ENCODE measurements at places on chromosomes 4 and X.
A peak's percentile ranks its signal among the peaks of the same experiment; 100 is the strongest.

DNA sequence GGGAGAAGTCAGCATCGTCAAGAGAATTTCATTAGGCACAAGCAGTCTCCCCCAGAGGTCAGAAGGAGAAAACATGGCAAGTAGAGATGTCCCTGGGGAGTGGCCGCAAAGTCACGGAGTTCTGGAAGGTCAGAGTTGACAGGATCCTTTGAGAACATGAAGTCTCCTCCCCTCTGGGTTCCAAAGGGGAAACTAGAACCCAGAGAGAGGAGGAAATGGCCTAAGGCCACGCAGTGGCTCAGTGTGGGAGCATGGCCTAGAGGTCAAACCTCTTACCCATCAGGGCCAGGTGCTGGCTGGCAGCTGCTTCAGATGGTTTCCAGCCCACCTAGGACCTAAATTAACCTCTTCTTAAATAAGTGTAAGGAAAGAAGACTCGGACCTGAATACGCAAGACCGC lies 884 bp downstream of the IDH3G start:
- no peak for DNase-seq

DNA sequence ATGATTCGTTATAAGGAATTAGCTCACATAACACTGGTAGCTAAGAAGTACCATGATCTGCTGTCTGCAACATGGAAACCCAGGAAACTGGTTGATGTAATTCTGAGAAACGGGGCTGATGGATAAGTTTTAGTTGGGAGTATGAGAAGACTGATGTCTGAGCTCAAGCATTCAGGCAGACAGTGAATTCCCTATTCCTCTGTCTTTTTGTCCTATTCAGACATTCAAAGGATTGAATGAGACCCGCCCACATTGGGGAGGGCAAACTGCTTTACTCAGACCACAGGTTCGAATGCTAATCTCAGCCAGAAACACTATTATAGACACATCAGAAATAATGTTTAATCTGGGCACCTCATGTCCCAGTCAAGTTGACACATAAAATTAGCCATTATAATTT lies 515.5 kb downstream of the STPG2 start:
- DNase-seq, result no peak

GRCh38 chrX:109841257-109841656 lies 108.2 kb upstream of the ACSL4 start:
- DNase-seq, result no peak

DNA sequence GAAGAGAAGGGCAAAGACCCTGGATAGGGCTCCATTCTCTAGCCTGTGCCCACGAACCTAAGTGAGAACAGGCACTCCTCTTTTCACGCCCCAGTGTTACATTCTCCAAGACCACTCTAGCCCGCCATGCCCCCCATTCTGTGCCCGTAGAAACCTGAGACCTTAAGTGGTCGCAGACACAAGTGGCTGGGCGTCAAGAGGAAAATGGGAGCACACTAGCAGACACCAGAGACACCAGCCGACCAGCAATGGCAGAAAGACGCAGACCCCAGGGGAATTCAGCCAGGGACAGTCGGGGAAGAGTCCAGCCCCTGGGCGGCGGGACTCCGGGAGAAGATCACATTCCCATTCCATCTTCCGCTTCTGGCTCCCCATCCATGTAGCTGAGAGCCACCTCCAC lies 2027.9 kb downstream of the PCDH7 start:
- no peak for DNase-seq

DNA sequence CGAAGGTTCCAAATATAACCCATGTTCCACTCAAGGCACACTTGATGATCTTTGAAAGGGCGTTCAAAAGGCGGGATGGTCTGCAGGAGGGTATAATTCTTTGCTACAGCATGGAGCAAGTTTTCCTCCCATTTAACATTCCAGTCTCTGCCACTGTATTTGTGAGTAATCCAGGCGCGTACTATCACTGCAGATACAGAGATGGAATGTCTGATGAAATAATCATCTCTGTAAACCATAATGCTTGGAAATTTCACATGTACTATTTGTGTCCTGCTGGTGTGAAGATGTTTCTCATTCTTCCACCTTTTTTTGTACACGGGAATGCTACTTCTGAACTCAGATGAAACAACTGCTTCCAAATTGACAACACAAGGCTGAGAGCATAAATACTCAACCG lies 15.5 kb downstream of the SEL1L3 start:
- no peak for DNase-seq

GRCh38 chr4:80852061-80852460 lies 178.4 kb upstream of the BMP3 start:
- DNase-seq, result no peak

GRCh38 chr4:47672696-47673095 lies 165.2 kb downstream of the CORIN start:
- no peak for DNase-seq

GRCh38 chr4:48436318-48436717 lies 46.8 kb upstream of the SLC10A4 start:
- no peak for DNase-seq

- no peak for DNase-seq
These were observed 30.3 kb downstream of the BMP3 start for GRCh38 chr4:81060587-81061343.

- DNase-seq, result no peak
These were observed 17.7 kb upstream of the CEP135 start for GRCh38 chr4:55931043-55931442.

DNA sequence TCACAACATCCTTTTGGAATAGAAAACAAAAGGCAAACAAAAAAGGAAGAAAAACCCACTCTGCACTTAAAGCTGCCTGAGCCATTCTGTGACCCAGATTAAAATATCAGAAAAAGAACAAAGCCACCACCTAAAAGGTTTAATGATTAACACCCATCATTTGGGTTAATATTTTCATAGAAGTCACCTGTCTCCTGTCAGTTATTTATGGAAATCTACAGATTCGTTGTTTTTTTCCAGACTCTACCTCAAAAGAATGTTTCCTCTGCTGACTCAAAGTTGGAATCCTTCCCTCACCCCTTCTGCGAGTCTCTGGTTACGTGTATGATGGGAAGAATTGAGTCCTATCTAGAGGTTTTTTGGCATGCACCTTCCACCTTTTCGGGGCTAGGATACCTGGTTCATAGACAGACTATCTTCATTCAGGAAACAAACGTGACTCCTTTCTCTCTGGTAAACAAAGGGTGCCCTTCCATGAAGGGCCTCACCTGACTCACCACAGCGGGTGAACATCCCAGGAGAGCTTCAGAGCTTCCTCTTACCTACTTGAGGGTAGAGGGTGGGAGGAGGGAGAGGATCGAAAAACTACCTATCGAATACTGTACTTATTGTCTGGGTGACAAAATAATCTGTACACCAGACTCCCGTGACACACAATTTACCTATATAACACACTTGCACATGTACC lies 19.6 kb upstream of the CA5B start:
- DNase-seq, result no peak

DNA sequence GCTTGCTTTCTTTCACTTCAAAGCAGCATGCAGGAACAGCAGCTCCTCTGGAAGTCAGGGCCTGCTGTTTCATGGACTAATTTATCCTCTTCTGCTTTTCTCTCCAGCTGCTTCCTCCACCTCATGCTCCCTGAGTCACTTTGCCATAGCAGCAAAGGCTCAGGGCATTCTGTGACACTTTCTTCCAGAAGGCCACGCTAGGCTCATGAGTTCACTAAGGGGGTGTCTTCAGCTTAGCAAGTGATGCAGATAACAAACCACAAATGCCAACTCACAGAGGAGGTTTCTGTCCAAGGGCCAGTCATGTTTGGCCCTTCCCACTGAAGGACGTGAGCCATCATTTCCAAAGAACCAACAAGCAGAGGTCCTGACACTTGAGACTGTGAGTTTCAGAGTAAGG lies 200.2 kb downstream of the ADGRA3 start:
- DNase-seq, result no peak

DNA sequence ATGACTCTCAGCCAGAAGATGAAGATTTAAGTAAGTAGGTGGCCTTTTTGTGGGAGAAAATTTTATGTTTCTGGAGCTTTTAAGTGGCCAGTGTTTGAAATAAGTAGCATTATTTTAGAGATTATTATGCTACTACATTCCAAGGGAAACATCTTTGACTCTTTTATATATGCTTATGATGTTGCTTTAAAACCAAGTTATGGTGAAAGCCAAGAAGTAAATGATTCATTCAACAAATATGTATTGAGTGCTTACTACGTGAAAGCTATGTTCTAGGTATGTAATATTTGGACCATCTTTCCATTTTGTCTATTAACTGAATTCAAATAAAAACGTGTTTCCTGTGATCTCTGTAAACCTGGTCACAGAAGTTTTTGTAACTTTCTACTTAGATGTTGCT lies 58.3 kb downstream of the ZFX start:
- DNase-seq, result no peak

GRCh38 chrX:36436361-36436760 lies 516.8 kb downstream of the CFAP47 start:
- DNase-seq, result no peak

DNA sequence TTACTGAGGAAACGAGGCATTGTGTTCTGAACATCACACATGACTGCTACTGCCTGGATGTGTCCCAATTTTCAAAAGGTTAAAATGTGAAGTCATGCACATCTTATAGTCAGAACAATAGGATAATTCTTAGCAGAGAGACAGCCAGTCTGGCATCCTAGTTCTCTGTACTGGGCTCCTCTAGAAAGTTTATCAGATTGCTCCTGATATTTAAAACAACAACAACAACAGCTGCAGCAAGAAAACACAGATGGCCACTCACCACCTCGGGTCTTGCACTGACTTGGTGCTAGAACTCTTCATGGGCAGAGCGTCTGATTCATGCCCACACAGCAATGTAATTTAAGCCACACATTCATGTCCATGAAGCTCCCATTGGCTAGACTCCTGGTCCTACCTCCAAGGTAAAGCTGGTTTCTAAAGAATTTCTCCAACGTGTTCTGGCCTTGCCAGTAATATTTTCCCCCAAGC lies 33.3 kb upstream of the SLC2A9 start:
- no peak for DNase-seq

- DNase-seq, result no peak
These were observed 24.4 kb upstream of the PDE5A start for GRCh38 chr4:119652998-119653397.

DNA sequence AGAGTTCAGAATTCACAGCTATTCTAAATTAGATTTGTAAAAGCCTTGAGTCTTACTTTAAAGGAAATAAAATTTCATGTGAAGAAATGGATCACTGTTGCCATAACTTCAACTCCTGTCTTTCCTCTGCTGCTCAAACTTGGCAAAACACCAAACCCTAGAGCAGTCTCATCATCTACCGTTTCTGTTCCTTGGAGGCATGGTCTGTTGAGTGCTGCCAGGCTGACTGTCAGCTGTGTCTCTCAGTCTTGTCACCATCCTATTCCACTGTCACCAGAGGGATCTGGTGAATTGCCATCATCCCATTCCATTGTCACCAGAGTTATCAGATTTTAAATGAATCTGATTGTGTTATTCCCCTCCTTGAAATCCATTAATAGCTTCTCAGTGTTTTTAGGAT lies 55.6 kb downstream of the STIM2 start:
- DNase-seq, result peak; percentile 51

DNA sequence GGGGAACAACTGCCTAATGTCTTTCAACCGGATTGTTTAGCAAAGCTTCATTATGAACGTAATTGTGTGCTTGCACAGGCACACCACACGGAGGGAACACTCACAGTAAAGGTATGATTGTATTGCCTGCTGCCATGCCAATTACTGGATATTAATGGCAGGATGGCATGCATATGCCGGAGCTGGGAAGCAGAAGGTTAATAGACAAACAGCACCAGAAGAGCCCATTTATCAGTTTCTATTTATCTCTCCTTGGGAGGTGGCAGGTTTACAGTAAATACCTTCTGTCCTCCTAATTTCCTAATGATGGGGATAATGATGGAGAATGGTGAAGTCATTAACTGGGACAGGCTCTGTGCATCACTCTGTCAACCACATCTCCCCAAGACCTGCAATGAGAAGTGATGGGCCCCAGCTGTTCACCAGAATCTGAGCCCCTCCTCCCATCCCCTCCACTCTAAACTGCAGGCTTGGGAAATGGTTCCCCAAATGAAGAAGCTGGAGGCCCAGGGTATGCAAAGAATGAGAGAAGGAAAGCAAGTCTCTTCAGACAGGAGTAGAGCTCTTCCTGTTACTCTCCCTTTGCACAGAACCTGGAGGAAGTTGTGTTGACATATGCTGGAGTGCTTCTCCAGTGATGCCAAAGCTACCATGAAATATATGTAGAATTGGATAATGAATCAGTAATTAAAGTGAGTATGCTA lies 160.8 kb downstream of the NAA11 start:
- DNase-seq, result no peak

DNA sequence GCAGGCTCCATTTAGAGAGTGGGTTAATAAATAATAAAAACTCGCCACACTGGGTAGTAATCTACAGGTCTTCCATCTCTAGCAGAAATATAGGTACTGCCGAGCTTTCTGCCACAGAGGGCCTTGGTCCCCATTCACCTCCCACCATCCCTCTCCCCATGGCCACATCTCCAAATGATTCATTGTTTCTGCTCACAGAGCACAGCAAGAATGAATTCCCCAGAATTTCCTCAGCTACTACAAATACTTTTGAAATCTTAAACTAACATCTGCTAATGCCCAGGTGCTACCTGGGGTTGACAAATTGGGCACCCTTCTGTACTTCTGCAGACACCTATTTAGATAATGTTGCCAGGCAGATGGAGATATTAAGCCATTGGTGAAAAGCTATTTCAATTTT lies 5.1 kb downstream of the PHEX start:
- DNase-seq, result no peak

All from pons (tissue), 1 donor.